ENCODE measurements at places on chromosomes 2 and 18.
A peak's percentile ranks its signal among the peaks of the same experiment; 100 is the strongest.

DNA sequence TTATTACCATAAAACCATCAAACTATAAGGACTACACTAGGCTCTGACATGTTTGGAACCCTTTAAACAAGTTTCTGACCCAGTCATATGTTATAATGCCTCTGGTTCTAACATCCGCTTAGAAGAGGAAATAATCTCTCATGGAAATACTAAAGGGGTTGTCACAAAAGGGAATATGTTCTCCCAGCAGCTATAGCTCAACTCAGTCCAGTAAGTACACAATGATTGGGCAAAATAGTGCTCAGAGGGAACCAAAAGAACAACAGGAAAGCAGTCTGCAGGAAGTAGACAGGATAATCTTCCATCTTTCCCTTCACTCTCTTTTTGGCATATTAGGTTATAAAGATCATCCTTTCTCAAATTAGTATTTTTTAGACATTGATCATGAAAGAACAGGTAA is 4.3 kb downstream of the SRBD1 start:
- DNase-seq, result no peak

- no peak for DNase-seq
Observed at GRCh38 chr2:173500953-173501352, 146.3 kb downstream of the CDCA7 start.

- DNase-seq, result no peak
Observed at GRCh38 chr18:26723981-26724380, 141.5 kb downstream of the AQP4 start.

GRCh38 chr18:76376668-76377358 is 118.2 kb downstream of the ZNF516 start:
- DNase-seq, result no peak

DNA sequence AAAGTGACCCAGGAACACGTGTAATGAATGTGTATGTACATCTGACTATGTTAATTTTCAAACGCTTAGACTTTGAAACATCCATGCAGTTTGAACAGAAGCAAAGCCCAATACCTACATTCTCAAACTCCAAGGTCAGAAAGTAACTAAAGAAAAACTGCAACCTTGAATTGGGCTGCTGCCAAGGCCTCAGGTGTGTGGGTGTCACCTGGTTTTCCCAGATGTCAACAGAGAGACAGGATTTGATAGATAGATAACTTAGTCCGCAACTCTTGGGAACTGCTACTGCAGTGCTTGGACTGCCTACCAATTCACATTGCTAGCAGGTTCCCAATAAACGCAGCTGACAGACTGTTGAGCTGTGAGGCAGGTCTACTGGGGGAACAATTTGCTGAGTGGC is 78.7 kb upstream of the PAPOLG start:
- no peak for DNase-seq

- DNase-seq, result no peak
Observed at GRCh38 chr2:19883486-19883885, 18.3 kb downstream of the TTC32 start.

DNA sequence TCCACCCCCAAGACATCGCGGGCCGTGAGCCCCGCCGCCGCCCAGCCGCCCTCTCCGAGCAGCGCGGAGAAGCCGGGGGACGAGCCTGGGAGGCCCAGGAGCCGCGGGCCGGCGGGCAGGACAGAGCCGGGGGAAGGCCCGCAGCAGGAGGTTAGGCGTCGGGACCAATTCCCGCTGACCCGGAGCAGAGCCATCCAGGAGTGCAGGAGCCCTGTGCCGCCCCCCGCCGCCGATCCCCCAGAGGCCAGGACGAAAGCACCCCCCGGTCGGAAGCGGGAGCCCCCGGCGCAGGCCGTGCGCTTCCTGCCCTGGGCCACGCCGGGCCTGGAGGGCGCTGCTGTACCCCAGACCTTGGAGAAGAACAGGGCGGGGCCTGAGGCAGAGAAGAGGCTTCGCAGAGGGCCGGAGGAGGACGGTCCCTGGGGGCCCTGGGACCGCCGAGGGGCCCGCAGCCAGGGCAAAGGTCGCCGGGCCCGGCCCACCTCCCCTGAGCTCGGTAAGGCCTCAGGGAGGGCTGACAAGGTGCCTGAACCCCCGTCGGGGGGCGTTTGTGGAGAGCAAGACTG is 14.2 kb downstream of the SPEG start:
- no peak for DNase-seq

DNA sequence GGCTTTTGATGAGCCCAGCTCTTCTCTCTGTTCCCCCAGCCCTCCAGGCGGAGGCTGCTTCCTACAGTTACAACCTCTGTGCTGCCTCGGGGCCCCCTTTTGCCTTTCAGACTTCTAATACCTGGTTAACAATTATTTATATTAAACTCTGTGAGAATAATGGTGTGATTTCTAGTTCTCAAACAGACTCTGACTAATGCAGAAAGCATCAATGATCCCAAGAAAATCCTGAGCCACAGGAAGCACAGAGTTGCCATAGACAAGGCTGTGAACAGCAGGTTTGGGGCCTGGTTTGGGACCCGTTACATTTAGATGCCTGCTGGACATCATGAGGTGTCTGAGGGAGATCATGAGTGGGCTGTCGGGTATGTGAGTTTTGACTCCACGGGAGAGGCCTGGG is 37.4 kb upstream of the MYO3B start:
- no peak for DNase-seq

- DNase-seq, result no peak
Observed at GRCh38 chr18:5951515-5952091, 56.3 kb upstream of the TMEM200C start.

DNA sequence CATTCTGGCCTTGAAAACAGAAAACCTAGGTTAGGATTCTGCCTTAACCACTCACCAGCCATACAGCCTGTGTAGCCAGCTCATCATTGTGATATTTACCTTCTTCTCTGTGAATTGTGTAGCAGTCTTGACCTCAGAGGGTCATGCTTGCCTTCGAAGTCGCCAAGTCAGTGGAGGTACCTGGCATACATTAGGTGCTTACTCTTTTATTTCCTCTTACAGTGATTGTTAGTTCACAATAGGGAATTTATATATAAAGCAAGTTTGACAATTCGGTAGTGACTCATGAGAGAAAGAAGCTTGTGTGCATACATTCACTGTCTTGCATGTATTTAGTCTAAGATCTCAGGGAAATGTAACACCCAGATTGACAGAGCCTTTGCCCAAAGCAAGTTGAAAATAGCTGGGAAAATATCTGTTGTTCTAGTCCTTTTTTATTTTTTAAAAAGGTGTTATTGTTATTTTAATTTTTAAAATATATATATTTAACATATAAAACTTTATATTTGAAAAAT is 290.6 kb downstream of the PTGR3 start:
- no peak for DNase-seq

- DNase-seq, result no peak
Observed at GRCh38 chr2:96089356-96090195, 26.8 kb downstream of the ADRA2B start.

DNA sequence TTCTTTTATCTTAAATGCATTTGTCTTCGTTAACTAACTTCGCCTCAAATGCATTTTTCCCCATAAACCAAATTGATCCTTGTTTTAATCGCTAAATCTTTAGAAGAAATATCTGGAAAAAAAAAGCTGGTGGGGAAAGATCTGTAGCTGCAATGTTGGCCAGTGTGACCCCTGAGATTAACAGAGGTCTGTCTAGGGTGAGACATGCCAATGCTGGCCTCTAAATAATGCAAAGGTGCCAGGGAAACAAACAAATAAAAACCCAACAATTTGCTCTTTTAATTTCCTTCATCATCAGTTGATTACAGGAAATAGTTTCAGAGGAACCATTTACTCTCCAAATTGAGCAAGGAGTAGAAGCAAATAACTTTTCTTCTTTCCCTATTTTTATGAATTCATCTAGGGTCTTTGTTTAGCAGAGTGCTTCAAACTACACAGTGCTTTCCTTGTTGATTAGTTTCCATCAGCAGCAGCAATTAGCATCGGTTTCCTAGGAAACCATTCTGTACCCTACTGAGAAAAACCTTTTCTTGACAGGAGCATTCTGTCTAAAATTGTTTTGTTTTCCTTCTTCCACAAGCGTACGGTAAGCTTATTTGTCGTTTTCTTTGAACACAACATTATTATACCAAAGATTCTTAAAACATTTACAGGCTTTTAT is 100.5 kb upstream of the UNC80 start:
- DNase-seq, result no peak

DNA sequence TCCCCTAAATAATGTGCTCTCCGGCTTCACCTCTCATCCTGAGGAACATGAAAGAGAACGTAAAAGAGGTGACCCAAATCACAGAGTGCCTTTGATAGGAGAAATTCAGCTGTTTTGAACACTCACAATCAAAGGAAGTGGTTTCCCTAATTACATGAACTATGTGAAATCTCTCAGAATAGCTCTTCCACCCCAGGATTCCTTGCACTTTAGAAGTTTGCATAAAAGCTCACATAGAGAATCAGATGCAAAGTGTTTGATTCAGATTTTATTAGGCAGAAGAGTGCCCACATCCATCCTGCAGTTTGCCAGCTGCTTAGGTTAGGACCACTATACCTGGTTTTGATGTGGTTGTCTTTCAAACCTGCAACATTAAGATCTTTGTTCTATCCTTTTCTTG is 61.0 kb downstream of the MAP3K20 start:
- no peak for DNase-seq

- DNase-seq, result no peak
Observed at GRCh38 chr2:237643582-237644380, 16.4 kb downstream of the LRRFIP1 start.

DNA sequence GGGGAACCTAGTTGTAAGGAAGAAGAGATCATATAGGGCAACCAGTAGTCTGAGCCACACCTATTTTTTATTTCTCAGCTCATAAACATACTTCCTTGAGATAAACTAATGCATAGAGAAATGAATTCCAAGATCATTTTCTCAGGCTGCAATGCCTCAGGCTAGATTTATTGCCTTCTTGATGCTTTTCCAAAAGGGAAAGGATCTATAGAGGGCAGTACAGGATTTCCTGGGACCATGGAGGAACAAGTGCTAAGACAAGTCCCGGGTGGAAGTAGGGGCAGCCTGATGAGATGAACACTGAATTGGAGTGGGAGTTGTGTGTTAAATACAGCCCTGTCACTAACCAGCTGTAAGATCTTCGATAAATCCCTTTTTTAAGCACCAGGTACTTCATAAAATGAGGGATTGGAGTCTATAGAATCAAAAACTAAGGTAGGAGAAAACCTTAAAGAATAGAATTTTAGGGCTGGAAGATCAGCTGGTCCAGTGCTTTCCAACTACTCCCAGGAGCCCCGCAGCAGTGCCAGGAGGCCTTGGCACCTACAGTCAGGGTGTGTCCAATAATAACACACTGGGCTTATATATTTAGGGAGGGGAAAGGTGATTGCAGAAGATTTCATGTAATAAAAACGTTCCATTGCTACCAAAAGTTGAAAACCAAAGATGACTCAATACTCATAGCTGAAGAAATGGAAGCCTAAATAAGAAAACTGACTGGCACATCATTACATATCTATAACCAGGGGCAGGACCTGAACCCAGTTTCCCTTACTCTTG is 58.1 kb downstream of the SERTAD2 start:
- DNase-seq, result peak; percentile 41

- DNase-seq, result peak; percentile 36
Observed at GRCh38 chr2:37985333-37985732, 60.2 kb downstream of the RMDN2 start.

DNA sequence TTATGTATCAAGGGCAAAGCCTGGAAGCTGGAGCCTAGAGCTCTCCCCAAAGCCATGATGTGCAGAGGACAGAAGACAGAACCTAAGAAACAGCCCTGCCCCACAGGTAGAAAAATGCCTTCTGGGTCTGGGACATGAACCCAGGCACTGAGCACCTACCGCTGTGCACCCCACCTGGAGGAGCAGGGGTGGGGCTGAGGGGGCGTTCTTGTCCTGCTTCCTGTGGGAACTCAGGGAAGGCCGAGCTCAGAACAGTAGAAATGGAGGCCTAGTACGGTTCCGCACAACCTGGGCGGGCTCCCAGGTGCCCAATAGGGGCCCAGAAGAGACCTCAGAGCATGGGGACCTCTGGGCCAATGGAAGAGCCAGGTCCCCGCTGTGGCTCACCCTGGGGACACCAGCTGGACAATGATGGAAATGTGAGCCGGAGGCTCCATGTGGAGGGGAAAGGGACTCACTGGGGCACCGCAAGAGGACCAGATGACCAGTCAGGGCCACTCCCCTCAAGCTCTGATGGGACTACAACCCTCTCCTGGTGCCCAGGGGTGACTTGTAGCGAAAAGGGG is 3.2 kb downstream of the CRACDL start:
- no peak for DNase-seq

DNA sequence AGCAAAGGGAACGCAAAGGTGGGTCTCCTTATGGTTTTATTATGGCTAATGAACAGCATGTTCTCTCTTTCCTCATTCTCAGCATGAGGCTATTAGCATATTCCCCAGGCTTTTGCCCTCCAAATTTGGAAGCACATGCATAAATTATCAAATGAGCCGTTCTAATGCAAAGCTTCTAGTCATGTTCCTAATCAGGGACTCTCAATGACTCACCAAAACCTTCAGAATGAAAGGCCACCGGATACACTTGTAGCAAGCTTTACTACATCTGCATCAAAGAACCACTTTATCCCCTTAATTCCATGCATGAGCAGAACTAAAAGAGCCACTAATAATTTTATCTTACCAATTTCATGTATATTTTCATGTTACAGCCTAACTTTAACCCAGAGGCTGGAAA is 310.5 kb downstream of the LRATD1 start:
- no peak for DNase-seq

GRCh38 chr2:240567137-240567871 is 980 bp upstream of the RNPEPL1 start:
- DNase-seq, result peak; percentile 14
